ENCODE measurements at places on chromosomes 13 and 19. TPM values are rescaled to one million over a fixed set of nuclear protein-coding genes. Genes with fewer than 3 reads are reported as not detected.

TMEM150B gene
- polyA plus RNA-seq = 8.4 TPM

WDR88 gene
- not detected for polyA plus RNA-seq

NMRK2 gene
- polyA plus RNA-seq = 0.69 TPM

OR7D2 gene
- not detected for polyA plus RNA-seq

MIR17HG gene
- polyA plus RNA-seq = not detected

CGB5 gene
- not detected for polyA plus RNA-seq

ZNF77 gene
- polyA plus RNA-seq = 2.7 TPM

ERFL gene
- polyA plus RNA-seq = not detected

RTBDN gene
- not detected for polyA plus RNA-seq

KLK14 gene
- polyA plus RNA-seq = 0.51 TPM

PNMA8C gene
- 0.23 TPM for polyA plus RNA-seq

C19orf81 gene
- polyA plus RNA-seq = not detected

KCNRG gene
- polyA plus RNA-seq = not detected

DAND5 gene
- 0.13 TPM for polyA plus RNA-seq

GNA15 gene
- polyA plus RNA-seq = 4.2 TPM

ZNF700 gene
- 5.8 TPM for polyA plus RNA-seq

KCNN4 gene
- polyA plus RNA-seq = 48.7 TPM

KLK13 gene
- polyA plus RNA-seq = not detected

ZNF665 gene
- polyA plus RNA-seq = 3.6 TPM

CDX2 gene
- polyA plus RNA-seq = 220 TPM

LPAR6 gene
- 11.4 TPM for polyA plus RNA-seq

ZNF180 gene
- 4.8 TPM for polyA plus RNA-seq

COL4A2 gene
- polyA plus RNA-seq = 83.5 TPM

NFIX gene
- polyA plus RNA-seq = 10.6 TPM

POSTN gene
- 6.0 TPM for polyA plus RNA-seq

LIM2 gene
- not detected for polyA plus RNA-seq

TTYH1 gene
- 1.8 TPM for polyA plus RNA-seq

CGB2 gene
- not detected for polyA plus RNA-seq

CNMD gene
- polyA plus RNA-seq = not detected

ZNF177 gene
- polyA plus RNA-seq = 1.2 TPM

SIAH3 gene
- not detected for polyA plus RNA-seq

Measured in sigmoid colon (tissue), 7 donors.